Stimulated activated CD8-positive, alpha-beta memory T cell treated with anti-CD3 and anti-CD28 coated beads, Interleukin-4, amount 100 ng/mL, for 4 hours (primary cell): ENCODE measurements at places on chromosomes 5 and 9.
A peak's percentile ranks its signal among the peaks of the same experiment; 100 is the strongest.

DNA sequence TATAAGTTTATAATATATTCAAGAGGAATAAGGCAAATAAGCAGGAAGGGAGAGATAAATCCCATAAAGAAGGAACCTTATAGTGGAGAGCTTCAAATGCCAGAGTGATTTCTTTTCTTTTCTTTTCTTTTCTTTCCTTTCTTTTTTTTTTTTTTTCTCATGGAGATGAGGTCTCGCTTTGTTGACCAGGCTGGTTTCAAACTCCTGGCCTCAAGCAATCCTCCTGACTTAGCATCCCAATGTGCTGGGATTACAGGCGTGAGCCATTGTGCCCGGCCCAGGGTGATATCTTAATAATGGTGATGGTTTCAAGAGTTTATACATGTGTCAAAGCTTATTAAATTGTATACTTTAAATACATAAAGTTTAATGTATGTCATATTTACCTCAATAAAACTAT is 19.6 kb upstream of the FOCAD start:
- no peak for DNase-seq

DNA sequence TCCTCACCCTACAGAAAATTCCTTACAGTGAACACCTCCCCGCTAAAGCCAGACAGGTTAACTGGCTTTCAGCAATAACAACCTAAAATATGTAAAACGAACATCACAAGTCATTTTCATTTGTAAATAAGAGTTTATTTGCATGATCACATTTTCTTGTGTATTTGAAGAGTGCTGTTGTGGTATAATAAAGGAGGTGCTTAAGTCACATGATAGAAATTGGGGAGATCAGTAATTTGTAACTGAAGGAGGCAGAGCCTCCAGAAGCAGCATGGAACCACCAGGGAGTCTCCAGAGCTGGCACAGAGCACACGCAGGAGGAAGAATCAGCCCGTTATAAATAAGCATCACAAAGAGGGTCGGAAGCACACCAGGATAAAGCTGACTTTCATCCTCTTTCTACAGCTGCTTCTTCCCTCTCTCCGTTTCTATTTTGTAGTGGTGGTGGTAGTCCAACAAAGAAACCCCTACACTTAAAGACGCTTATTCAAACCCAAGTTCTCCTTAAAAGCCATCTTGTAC is 210.6 kb downstream of the MAPKAP1 start:
- DNase-seq: no peak

DNA sequence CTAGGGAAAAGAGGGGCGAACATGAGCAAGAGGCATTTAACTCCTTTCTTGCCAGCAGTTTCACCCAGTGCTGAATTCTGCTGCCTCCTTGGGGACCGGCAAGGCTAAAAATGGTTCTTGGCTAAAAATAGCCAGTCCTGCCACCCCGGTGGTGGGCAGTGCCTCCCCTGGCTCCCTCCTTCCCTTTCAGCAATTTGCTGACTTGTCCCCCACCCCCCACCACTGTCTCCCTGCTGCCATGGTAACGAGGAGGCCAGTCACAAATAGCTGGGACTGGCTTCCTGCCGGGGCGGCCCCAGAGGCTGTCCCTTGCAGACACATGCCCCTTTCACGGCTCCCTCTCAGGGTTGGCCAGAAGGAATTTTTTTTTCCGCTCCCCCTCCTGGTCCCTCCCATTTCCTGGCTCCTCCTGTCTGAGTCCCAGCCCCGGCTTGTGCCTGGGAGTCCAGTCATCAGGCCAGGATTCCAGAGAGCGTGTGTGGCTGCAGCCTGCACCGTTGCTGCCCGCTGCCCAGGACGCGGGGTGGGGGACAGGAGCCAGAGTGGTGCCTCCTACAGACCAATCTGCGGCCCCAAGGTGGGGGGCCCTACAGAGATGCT is 130.3 kb downstream of the RGS3 start:
- DNase-seq: no peak

GRCh38 chr5:171651102-171651501 is 134.5 kb upstream of the SMIM23 start:
- no peak for DNase-seq

DNA sequence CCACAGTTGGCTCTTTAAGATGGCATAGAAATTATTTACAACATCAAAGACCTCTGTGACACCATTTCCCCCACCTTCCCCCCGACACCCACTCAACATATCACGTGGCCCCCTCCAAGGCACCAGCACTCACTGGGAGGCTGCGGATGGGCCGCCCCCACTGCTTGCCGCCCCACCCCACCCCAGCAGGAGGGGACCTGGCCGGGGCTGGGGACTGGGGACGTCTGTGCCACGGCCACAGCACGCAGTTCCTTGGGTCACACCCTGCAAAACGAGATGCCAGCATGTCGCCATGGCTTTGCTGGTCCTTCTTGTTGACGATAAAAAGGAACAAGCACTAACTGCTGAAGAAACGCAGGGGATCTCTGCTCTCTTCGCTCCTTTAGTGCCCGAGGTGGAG is 257.4 kb upstream of the NFIL3 start:
- no peak for DNase-seq

- no peak for DNase-seq
Measured at GRCh38 chr5:141883184-141883891, 5.1 kb upstream of the PCDH1 start.

DNA sequence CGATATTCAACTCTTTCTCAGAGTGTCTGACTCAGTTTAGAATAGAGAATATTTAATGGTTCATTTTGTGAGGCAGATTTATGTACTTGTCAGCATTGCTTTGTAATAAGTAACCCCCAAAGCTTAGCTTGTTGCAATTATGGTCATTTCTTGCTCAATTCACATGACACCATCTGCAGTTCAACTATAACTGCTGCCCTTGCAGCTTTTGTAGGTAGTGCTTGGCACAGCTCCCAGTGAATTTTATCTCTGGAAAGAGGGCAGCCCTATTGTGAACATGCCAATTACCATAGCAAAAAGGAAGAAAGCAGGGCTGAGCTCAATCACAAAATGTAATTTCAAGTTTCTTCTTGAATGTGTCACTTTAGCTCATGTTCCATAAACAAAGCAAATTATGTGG is 1587.7 kb upstream of the ACO1 start:
- DNase-seq: no peak

- DNase-seq: no peak
Measured at GRCh38 chr9:130825351-130825651, 9.8 kb upstream of the ABL1 start.

DNA sequence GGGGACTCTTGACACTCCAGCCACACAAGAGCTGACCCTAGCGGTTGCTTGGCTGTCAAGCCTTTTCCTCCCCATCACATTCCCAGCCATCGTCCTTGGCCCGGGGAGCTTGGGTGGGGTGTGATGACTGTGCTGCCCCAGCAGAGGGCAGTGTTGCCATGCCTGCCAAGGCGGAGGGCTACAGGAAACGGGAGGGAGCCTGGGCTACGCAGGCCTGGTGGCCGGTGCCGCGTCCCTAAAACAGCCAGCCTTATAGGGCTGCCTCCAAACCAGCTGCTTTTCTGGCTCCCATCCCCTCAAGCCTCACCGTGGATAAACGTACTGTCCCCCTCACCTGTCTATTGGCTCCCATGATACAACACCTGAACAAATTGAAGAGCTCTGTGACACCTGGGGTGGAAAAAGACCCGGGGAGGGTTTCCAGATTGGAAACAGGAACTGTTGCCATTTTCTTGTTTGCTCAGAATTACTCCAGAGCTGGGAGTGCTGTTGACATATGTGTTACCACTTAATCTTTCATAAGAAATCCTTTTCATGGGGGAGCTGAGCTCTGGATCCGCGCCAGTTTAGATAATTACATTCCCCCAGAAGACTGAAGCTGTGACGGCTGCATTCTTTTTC is 72.8 kb upstream of the ASTN2 start:
- DNase-seq: no peak

- DNase-seq: no peak
Measured at GRCh38 chr5:53923961-53924360, 363.5 kb downstream of the NDUFS4 start.

- DNase-seq: no peak
Measured at GRCh38 chr9:89139455-89139854, 39.2 kb downstream of the SHC3 start.

- DNase-seq: peak; percentile 7
Measured at GRCh38 chr9:100011062-100011681, 87.6 kb downstream of the ERP44 start.
